Left renal pelvis (tissue), 4 donors: ENCODE measurements at places on chromosomes 2 and 18.

- DNase-seq, result no peak
Measured at GRCh38 chr2:15018814-15019213, 386.3 kb downstream of the LRATD1 start.

DNA sequence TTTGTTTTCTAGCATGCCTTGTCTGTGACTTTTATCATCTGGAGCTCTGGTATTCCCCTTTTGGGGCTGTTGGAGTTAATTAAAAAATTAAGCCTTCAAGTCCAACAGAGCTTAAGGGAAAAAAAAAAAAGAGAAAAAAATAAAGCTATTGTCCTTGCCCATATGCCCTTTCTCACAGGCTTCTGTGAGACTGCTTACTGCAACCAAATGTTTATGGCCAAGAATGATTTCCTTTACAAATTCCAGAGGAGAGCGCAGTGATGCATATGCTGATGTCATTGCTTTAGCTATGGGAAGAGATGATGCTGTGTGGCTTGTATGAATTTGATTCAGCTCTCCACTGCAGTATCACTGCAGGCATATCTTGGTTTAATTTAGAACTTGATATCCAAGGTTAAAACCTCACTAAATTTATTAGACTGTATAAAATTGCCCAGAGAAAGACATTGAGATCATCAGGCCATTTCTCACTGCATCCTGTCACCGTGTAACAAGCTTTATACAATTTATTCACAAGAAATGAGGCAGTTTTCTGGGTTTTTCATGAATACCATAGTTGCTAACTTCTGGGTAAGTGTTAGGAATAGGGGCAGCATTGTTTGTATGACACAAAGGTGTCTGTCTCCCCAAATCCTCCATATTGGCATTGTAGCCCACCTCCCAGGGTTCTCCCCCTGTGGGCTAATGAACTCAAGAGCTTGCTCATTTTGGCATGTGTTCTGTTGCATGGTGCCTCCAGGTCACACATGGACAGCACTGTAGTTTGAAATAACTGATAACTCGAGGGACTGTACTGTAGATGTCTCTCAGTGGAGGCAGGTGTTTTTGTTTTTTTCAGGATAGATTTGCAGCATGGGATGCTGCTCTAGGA is 85.0 kb downstream of the TANC1 start:
- no peak for DNase-seq

DNA sequence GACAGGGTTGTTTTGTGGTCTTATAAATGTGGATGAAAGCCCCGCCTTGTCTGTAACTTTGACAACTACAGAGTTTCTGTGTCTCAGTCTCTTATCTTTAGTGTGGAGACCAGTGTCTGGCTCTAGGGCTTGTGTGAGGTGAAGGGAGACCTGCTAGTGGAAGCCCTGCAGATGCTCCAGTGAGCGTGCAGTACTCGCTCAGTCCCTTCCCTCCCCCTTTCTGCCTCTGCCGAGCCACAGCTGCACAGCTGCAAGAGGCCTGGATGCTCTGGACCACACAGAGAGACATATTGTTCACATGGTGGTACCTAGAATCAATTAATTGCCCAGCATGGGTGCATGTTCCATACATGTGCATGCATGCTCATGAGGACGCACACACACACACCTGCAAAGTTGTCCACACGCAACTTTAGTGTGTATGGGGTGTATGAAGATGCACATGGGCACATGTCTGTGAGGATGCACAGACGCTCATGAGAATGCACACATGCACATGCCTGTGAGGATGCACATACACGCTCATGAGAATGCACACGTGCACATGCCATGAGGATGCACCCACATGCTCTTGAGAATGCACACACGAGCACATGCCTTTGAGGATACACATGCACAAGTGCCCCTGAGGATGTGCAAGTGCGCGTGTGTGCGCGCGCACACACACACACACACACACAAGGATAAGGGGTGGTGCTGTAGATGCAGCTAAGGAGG is 282.1 kb upstream of the HS6ST1 start:
- no peak for DNase-seq

GRCh38 chr2:202064171-202064880 is 8.7 kb upstream of the KIAA2012 start:
- no peak for DNase-seq

DNA sequence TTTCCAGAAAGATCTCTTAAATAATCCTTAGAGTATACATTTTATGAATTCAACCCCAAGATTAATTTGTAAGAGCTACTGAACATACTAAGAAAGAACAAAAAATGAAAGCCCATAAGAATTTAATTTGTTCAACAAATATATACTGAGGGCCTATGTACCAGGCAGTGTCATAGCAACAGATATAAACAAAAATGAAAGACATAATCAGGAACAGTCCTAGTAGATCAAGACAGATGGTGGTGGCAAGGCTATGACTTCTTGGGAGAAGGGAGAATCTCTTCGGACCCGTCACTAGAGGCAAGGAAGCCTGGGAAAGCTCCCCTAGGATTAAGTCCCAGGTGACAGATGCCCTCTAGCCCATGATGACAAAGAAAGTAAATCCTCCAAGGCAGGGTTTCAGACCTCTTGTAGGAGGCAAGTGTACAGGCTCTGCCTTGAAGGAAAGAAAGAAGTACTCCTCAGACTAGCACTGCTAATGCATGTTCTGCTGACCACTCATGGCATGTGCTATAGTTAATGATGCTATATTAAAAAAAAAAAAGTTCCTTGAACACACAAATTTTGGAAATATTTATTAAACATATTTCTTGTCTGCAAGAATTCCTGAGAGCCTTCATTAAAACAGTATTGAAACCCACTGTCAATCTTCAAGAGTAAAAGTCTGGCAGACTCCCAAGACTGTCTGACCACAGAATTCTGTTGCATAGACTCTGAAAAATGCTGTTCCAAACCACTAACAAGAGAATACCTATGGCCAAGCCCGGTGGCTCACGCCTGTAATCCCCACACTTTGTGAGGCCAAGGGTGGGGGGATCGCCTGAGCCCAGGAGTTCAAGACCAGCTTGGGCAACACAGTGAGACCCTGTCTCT is 31.5 kb downstream of the NOL10 start:
- DNase-seq, result no peak

DNA sequence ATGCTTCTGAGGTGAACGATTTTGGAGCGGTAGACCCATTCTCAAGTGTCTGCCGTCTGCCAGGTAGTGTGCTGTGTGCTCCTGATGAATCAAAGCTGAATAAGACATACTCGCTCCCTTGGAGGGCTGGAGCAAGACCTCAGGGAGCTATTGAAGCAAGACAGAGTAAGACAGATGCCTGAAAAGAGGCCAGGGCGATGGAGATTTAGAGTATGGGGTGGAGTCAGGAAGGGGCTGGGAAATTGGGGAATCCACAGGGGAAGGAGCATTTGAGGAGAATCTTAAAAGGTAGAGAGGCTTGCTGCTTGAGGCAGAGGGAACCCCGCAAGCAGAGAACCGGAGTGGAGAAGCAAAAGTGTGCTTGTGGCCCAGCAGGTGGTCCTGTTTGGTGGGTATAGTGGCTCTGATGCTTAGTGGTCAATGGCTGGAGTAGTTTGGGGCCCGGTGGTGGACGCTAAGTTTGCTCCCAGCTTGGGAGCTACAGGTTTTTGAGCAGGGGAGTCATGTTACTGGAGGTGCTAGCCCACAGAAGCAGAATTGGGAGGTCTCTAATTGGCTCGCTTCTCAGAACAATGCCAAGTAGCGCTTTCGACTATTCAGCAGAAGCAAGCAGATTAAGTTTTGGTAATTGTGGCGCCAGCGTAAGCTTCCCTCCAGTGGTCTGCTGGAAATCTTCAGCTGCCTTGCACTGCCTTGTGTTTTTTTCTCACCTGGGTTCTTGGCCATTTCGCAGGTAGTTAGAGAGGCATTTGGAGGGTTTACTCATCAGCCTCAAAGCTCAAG is 2.0 kb downstream of the CNNM4 start:
- no peak for DNase-seq

DNA sequence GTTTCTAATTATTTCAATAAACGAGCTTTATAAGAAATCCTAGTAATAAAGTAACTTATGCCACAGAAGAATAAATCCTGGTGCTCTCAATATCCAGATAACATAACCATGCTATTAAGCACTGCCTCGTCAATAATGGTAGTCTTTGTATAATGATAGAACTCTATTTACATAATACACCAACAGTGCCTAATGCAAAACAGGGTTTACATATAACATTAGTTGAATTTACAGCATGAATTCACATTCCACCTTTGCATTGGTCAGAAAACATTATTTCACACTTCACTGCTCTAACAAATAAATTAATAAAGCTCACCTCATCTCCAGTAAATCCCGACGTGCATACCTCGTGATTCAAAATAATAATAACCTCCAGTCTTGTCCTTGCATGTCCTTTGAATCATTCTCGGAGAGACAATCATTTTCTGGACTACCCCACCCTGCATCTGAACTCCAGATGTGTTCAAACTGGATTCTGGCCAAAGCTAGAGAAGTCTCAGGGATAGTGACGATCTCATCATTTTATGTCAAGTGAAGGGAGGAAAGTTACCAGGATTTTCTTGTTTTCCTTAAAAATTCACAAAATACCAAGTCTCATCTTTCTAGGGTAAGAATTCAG is 189.2 kb downstream of the NCKAP5 start:
- DNase-seq, result no peak

DNA sequence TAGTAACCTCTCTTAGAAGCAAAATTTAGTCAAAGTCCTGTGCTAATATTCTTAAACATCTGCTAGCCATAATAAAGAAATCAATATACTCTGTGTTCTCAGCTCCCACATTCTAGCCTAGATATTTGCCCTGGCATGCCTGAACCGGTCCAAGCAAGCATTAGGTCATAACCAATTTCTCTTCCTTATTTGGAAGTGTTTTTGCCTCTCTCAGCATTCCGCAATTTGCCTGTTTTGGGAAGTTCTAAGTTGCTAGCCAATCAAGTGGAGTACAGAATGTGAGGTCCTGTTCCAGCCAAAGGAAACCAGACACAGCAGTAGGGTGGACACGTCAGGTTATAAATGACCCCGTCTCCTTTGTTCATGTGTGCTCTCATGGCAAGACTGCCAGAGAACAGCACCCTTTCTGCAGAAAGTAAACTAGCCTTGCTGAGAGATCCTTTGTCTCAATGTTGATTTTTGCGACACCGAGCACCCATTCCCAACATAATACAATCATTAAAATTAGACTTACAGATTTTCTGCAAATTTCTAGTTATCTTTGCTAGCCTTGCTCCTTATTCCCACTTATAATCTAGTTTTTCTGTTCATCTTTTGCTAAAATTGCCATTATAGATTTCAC is 13.0 kb upstream of the SULT1C4 start:
- no peak for DNase-seq

DNA sequence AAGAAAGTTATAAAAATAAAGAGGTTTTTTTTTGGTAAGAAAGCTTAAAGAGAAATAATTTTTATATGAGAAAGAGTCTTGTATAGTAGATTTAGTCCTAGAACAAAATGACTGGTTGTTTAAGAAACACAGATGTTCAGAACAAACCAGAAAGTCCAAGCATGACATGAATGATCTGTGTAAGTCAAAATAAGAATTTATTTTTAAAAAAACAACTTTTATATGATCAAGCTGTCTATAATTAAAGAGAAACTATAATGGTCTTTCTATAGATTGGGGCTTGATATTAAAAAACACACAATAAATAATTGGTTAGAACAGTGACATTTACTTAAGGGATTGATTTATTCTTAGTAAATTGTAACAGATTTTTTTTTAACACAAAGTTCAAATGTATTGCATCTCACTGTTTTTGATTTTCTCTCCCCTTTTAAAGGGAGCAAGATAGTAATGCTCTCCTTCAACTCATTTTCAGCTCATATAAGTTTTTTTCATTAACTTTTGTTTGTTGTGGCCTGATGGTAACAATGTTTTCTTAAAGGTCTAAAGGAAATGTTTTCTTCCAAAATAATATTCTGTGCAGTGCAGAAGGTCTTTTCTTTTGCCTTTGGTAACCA is 1256.8 kb downstream of the LRP1B start:
- DNase-seq, result no peak

GRCh38 chr2:80529466-80530165 is 225.1 kb upstream of the LRRTM1 start:
- no peak for DNase-seq

- no peak for DNase-seq
Measured at GRCh38 chr18:78436110-78436509, 543.5 kb upstream of the SALL3 start.

DNA sequence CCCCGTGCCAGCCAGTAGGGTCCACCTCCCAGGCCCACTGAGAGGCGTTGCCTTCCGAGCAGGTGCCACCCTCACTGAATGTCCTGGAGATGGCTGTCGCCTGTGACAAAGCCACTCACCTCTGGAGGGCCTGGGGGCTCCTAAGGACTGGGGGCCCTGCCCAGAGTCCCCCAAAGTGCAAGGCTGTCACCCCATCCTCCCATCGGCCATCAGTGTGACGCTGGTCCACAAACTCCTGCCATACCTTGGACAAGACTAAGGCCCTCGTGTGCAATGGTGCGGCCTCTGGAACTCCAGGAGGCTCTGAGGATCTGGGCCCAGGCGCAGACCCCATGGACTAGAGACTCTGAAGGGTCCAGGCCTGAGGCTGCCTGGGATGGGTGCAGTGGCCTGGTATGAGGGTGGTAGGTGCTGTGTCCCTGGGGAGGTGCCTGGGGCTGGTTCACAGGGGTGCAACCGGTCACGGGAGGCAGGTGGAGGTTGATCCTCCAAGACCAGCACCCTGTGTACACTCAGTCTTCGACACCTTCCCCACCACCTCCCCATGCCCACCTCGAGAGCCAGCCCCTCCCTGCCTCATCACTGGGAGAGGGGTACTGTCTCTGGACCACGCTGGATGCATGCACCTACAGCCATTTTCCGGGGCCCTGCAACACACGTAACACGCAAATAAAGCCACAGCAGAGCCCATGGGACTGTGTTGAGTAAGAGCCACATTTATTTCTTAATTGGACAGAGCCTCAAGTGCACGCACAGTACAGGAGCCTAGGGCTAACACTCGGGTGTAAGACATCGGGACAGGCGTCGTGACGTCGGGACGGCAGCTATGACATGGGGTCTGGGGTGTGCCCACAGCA is 21.6 kb downstream of the AQP12A start:
- DNase-seq, result no peak

- no peak for DNase-seq
Measured at GRCh38 chr18:76339246-76339620, 155.8 kb downstream of the ZNF516 start.

DNA sequence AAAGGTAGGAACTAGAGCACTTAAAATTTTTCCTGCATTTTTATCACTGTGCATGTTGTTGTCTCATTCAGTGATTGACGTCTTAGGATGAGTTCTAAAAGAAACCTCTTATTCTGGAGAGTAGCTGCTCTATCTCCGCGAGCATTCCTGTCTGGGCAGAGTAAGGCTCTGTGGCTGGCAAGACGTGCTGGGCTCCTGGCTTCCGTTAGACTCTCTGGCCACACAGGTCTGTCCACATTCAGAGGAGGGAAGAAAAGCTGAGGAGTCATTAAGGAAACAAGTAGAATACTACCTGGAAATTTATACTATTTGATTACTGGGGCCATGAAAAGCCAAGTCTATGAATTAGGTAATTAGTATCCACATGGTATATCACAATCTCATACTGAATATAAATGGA is 138.0 kb upstream of the DNMT3A start:
- no peak for DNase-seq

DNA sequence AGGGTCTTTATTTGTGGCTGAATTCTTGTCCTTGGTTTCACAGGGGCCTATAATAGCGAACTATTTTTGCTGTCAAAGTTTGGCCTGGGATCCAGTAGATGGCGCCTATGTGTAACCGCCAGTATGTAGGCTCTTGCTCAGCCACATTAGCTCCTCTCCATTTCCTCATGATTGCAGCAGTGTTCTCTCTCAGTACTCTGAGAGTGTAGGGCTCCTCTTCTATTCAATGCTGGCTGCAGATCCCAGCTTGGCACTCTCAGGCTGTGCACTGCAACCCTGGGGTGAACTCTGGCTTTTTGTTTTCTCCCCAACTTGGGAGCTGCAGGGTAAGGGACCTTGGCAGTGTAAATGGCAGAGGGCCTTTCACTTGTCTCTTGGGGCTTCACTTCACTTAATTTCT is 344.6 kb upstream of the CHAC2 start:
- DNase-seq, result no peak
